ENCODE measurements at places on chromosomes 7 and 10. TPM values are rescaled to one million over a fixed set of nuclear protein-coding genes. Genes with fewer than 3 reads are reported as not detected.

- DNase-seq, result no peak
These were observed at the start of gene RNF148 for GRCh38 chr7:122702872-122703510. RNF148 (minus strand) TSS chr7:122702922; CDS start chr7:122702750, 172 bp downstream.

- DNase-seq, result no peak
These were observed 265.1 kb downstream of the ZEB1 start for GRCh38 chr10:31584098-31584631.

CUBN gene
- 0.54 TPM for total RNA-seq

DNA sequence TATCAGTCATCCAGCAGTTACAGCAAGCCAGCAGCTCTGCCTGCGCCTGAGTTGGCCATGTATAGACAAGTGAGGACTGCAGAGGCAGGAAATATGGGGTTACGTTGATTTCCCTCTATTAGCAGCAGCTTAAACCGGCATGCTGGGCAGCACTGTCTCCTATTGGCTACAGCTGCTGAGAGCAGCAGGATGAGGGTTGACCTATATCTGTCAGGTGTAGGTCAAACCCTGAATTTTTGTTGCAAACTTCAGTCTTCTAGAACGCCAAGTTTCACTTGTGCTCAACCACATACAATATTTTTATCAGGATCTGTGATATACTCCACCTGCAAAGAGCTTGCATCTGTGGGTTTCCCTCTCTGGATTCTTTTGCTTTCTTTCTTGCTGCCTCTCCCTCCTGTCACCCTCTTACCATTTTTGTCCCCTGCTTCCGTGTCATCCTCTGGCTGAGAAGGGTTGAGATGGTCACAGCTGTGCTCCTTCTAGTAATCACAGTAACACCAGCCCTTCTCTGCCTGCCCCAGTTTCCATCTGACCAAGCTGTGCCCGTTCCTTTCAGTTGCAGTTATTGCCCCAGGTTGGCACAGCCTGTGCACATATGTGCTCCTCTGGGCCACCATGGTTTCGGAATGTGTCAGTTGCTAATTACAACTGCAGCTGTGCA is 23.8 kb upstream of the GLCCI1 start:
- DNase-seq, result no peak

- DNase-seq, result no peak
These were observed 127.1 kb downstream of the AOAH start for GRCh38 chr7:36597090-36597773.

CCM2 gene
- total RNA-seq, result 35.3 TPM

LIPN gene
- total RNA-seq, result not detected

- DNase-seq, result no peak
These were observed 7.1 kb downstream of the FOXK1 start for GRCh38 chr7:4689151-4689550.

HYAL4 gene
- total RNA-seq, result 0.32 TPM

DNA sequence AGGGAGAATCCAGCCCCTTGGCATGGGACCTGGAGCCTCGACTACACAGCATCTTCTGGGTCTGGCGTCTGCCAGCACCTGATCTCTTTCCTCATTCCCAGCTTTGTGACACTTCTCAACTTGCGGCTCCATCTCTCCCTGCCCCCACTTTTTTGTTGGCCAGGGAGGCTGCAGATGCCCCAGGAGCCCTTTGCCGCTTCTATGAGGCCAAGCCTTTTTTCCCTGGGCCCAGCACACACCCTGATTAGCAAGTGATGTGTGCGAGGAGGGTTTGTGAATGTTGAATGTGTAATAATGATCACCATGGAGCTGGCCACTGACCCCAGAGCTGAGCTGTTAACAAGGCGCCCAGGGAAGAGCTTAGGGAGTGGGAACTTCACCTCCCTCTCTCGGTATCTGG is 4.4 kb downstream of the EVX1 start:
- DNase-seq, result no peak

DNA sequence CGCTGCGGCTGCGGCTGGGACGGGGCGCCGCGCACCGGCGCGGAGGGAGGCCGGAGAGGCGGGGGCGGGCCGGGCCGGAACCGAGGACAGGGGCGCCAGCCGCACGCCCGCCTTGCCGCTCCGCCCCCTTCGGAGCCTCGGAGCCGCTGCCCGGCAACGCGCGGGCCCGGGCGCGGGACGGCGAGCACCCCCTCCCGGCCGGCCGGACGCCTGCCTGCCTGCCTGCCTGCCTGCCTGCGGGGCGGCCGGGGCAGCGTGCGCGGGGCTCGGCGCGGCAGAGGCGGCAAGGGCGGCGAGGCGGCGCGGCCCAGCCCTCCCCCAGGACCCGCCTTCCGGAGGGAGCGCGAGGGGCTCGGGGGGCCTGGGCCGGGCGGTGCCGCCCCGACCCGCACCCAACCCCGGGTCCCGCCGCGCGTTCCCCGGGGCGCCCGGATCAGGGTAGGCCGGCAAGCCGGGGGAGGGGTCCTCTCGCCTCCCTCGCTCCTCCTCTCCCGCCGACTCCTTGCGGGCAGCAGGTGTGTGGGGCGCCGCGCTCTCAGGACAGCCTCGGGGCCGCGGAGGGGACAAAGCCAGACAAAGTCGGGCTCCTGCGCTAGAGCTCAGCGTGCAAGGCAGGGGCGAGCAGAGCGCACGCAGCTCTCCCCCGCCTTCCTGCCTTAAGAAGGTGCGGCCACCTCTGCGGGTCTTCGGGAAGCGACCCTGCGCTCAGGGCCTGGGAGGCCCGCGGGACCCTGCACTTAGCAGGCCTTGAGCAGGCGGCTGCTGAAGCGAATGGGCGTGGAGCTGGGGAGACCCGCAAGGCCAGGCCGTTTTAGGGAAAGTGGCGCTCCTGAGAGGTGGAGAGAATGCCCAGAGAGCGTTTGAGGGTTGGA is at the start of gene KIAA1549:
Gene KIAA1549, minus strand, starts transcription at position 58 of the 872 bp plus-strand sequence. CDS start 120 bp downstream, outside the sequence.
- no peak for DNase-seq

GRCh38 chr10:48941427-48942075 is 1.9 kb upstream of the LRRC18 start:
- no peak for DNase-seq

ADARB2 gene
- total RNA-seq, result not detected

DNA sequence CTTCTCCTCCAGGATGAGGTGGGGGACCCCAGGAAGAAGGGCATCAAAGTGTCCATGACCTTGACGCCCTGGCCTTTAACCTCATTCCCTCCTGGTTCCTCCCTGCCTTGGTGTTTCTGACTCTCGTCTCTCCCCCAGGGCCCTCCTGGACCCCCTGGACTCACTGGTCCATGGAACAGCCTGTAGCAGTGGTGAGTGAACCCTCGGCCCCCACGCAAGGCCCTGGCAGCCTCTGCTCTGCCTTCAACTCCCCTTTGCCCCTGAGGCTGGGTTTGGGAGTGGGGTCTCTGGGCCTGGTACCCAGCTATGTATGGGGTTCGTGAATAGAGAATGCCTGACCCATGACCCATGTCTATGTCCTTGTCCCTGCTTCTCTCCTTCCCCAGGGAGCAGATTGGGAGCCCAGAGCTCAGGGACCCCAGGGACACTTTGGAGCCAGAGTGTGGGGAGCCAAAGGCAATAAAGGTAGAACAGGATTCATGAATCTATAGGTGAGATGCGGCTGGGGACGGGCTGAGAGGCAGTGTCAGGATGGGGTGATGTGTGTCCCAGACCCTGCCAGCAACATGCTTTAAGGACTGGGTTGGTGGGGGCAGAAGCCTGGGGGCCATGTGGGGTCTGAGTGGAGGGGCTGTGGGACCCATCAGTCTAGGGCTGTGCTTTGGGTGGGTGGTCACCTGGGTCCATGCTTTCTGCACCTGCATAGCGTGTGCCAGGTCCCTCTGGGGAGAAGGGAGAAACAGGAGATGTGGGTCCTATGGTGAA is 18.4 kb upstream of the VOPP1 start:
- no peak for DNase-seq

- no peak for DNase-seq
These were observed 126.5 kb upstream of the ZNF438 start for GRCh38 chr10:31158011-31158658.

- DNase-seq, result no peak
These were observed 12.7 kb downstream of the STRA8 start for GRCh38 chr7:135246191-135246825.

IFT22 gene
- 24.7 TPM for total RNA-seq

DNA sequence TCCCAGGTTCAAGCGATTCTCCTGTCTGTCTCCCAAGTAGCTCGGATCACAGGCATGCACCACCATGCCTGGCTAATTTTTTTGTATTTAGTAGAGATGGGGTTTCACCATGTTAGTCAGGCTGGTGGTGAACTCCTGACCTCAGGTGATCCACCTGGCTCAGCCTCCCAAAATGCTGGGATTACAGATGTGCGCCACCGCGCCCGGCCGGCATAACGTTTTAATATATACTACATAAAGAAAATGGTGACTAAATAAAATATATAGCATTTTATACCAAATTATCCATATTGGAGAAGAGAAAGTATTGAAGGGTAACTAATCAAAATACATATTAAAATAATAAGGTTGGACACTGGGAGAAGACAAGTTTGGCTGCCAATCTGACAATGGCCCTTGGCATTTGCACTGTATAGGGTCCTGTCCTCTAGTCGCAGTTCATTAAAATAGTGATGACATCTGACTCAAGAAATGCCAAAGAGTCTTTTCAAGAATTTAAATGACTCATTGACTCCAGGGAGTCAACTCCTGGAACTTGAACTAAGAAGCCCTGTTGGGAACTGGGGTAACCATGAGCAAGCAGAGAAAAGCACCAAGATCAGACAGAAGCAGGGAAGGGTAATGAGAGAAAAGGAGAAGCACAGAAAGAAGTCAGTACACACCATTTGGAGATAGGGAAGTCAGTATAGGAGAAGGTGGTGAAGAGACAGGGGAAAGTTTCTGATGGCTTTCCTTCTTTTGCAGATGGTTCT is 91.1 kb downstream of the CH25H start:
- DNase-seq, result no peak

DNA sequence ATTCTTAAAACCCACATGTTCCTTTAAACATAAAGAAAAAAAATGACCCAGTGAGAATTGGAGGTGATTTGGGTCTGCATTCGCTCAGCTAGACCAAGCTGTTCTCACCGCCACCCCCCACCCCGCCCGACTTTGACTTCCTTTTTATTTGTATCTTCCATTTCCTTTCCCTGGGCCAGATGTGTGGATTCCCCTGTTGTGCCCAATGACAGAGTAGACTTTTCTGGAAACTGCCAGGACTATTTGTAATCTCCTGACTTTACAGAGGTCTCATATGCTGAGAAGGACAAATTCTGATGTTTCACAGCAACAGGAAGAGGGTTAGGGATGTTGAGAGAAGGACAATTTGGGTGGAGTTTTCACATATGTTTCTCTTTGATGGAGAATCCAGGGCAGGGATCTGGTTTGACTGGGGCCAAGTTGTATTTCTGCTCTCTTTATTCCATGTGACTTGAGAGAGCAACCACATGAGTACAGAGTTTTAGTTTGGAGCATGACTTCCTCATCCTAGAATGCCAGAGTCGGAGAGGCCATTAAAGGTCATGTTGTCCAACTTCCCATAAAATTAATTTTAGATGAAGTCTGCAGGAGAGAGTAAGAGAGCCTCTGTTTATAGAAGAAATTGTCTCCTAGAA is 1023.2 kb downstream of the LRMDA start:
- no peak for DNase-seq

DNA sequence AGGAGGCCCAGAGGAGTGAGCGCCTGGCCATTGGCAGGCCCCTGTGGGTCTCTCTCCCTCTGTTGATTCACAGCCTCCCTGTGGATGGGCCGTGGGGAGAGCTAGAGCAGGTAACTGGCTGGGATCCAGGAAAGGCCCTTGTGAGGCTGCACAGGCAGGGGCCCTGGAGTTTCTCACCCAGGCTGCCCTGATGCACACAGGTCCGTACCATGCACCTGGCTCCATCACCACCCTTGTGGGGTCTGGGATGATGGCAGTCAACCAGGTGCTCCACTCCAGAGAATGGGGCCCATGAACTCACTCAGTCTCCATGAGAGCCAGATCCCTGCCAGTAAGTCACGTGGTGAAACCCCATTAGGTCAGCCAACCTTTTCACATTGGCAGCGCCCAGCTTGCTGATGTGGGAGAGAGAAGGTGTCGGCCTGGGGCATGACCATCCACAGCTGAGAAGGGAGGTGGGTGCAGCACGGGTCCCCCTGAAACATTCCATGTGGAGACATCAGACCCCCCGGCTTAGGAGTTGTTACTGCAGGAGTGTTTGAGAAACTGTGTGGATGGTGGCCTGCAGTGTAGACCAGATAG is 320.8 kb downstream of the ADARB2 start:
- DNase-seq, result no peak

DNA sequence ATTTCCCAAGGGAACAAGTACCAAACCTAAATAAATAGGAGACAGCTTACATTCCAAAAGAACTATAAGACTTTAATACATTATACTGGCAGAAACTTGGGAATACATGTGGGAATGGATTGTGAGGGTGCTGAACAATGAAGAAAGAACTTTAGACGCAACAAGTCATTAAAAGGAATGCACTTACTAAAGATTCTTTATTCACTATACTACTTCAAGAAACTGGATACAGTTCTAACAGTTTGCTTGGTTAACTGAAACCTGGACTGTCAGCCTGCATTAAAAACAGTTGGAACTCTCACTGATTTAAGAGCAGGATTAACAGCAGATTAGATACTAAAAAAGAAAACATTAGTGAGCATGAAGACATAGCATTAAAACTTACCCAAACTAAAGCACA is 12.0 kb downstream of the CACUL1 start:
- no peak for DNase-seq

NXPH1 gene
- not detected for total RNA-seq

AQP1 gene
- total RNA-seq, result 155 TPM

DNA sequence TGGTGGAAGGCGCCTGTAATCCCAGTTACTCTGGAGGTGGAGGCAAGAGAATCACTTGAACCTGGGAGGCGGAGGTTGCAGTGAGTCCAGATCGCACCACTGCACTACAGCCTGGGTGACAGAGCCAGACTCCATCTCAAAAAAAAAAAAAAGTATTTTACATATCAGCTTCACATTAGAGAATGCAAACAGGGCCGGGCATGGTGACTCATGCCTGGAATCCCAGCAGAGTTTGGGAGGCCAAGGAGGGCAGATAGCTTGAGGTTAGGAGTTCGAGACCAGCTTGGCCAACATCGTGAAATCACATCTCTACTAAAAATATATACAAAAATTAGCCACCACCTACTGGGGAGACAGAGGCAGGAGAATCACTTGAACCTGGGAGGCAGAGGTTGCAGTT is 31.6 kb downstream of the USP54 start:
- DNase-seq, result no peak

GRCh38 chr7:70520611-70521010 is 611.3 kb upstream of the GALNT17 start:
- DNase-seq, result no peak

GRCh38 chr7:134892963-134893362 is 93.3 kb upstream of the AGBL3 start:
- DNase-seq, result no peak

PPP3CB gene
- total RNA-seq, result 61.6 TPM

HMX2 gene
- total RNA-seq, result not detected

GRCh38 chr7:157310676-157311185 is 26.1 kb upstream of the DNAJB6 start:
- no peak for DNase-seq

DNA sequence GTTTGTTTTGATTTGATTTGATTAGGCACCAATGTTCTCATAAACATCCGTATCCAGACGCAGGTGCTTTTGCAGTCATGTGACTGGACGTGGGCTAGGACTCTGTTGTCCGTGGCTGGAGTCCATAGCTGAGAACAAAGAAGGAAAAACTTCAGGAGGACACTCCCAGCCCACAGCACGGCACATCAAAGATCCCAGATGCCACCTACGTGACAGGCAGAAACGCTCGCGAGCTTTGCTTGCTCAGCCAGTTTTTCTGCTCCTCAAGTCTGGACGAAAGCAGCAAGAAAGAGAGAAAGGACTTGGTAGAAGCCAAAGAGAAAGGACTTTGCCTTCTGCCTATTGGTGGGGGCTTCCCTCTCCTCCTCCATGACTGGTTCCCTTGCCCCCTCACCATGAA is 6.9 kb upstream of the ZKSCAN1 start:
- DNase-seq, result no peak

GRCh38 chr7:38452681-38453108 is 178.5 kb downstream of the AMPH start:
- no peak for DNase-seq

All from cardiac septum (tissue), 1 donor.